ENCODE measurements at places on chromosomes 2 and 18. TPM values are rescaled to one million over a fixed set of nuclear protein-coding genes. Genes with fewer than 3 reads are reported as not detected.

DNA sequence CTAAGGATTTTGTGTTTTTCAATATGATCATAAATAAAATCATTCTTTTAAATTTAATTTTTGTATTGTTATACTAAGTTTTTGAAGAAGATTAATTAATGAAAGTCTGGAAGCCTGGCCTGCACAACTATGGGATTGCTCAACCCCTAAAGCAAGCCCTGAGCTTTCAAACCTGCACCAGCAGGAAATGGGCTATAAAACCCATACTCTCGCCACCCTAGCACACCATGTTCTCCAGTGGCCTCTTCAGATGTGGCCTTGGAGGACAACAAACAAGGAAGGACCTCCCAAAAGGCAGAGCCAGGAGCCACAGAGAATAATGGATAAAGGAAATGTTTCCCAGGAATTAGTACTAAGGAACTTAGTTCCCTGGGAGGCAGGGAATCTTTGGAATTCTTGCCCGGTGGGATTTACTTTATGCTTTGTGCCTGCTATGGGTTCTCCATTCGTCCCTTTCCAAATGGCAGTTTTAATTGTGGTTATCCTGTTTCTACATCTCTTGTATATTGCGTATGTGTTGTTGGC lies 212.5 kb downstream of the ZFP36L2 start:
- no peak for DNase-seq
- no peak overlapping the region for H3K27ac ChIP-seq
- no peaks in the 10 kb centered on the region for H3K36me3 ChIP-seq
- peaks cover 14% of the 10 kb centered on the region for H3K4me1 ChIP-seq
- no peaks in the 10 kb centered on the region for H3K27me3 ChIP-seq

DNA sequence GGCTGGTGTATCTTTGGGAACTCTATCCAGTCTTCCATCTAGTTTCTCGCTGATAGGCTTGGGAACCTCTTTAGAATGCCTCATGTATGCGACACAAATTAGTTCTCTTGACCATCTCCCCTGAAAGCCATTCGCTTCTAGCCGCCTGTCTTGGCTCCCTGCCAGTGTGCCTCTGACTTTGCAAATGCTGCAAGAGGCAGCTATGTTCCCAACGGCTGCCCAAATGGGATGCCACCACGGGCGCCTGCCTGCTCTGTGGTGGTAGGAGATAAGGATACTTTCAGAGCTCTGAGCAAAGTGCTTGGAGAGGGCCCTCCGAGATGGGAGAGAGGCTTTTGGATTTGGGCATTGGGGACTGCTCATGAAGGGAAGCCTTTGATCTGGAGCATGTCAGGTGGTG lies 77.7 kb upstream of the IGFBP5 start:
- DNase-seq = peak; percentile 88
- no peaks in the 10 kb centered on the region for H3K36me3 ChIP-seq
- no peak overlapping the region for H3K27ac ChIP-seq

DNA sequence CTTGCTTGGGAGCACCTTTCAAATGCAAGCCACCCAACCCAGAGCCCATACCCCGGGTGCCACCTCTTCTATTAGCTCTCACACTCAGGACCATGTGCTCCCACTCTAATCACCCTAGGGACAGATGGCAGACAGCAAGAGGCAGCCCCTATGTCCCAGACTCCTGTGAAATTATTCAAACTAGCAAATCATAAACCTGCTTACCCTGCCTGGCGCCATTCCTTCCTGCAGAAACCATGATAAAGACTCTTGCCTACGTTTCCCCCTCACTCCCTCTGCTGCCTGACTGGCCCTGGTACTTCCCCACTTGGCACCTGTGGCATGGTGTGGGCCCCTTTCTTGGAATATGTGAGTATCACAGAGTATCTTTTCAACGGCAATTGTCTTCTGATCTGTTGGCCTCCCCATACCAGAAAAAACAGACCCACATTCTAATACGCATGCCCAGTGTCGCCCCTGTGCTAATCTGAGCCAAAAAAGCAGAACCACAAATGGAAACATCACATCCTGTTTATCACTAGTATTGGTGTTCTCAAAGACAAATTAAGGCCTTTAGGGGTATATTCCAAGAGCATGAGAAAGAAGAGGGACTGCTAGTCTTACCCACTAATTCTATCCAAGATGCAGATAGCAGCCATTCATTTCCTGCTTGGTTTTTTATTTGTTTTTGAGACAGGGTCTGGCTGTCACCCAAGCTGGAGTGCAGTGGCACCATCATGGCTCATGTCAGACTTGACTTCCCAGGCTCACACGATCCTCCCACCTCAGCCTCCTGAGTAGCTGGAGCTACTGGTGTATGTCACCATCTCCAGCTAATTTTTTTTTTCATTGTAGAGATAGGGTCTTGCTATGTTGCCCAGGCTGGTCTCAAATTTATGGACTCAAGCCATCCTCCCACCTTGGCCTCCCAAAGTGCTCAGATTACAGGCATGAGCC lies 44.1 kb upstream of the TTC39C start:
- no peak overlapping the region for H3K4me3 ChIP-seq
- H3K36me3 ChIP-seq = no peaks in the 10 kb centered on the region
- DNase-seq = no peak
- H3K4me1 ChIP-seq = peaks cover 4% of the 10 kb centered on the region
- H3K27me3 ChIP-seq = no peaks in the 10 kb centered on the region

- no peaks in the 10 kb centered on the region for H3K36me3 ChIP-seq
- H3K27me3 ChIP-seq = no peaks in the 10 kb centered on the region
- DNase-seq = no peak
- no peaks in the 10 kb centered on the region for H3K4me1 ChIP-seq
- H3K4me3 ChIP-seq = no peak overlapping the region
- no peak overlapping the region for H3K27ac ChIP-seq
These were observed 127.8 kb downstream of the CERS6 start for GRCh38 chr2:168583710-168584521.

Gene KLHL41
- polyA plus RNA-seq = 0.28 TPM

- DNase-seq = no peak
- no peak overlapping the region for H3K27ac ChIP-seq
- H3K27me3 ChIP-seq = no peaks in the 10 kb centered on the region
- H3K4me3 ChIP-seq = no peak overlapping the region
- peaks cover 20% of the 10 kb centered on the region for H3K4me1 ChIP-seq
These were observed 19.9 kb downstream of the SLC38A11 start for GRCh38 chr2:164935118-164936101.

- no peak for DNase-seq
- H3K27me3 ChIP-seq = no peaks in the 10 kb centered on the region
- H3K36me3 ChIP-seq = no peaks in the 10 kb centered on the region
These were observed 7.8 kb downstream of the COLEC11 start for GRCh38 chr2:3602553-3603339.

Gene AMER3
- not detected for polyA plus RNA-seq

DNA sequence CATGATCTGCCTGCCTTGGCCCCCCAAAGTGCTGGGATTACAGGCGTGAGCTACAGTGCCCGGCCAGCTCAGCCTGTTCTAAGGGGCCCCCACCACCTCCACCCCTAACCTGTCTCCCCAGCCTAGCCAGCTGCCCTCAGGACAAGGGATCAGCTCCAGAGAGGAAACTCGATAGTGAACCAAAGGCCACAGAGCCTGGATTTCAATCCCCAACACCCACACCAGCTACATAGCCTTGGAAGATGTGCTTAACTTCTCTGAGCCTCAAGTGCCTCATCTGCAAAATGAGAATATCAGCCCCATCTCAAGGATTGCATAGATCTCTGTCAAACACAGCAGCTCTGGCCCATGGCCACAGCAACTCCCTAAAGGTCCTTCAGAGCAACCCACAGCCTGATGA lies 32.0 kb downstream of the BIN1 start:
- peaks cover 3% of the 10 kb centered on the region for H3K4me1 ChIP-seq
- DNase-seq = no peak
- H3K4me3 ChIP-seq = no peak overlapping the region
- H3K27ac ChIP-seq = no peak overlapping the region
- no peaks in the 10 kb centered on the region for H3K36me3 ChIP-seq
- H3K27me3 ChIP-seq = no peaks in the 10 kb centered on the region

GRCh38 chr18:5975111-5976002 lies 80.0 kb upstream of the TMEM200C start:
- H3K36me3 ChIP-seq = no peaks in the 10 kb centered on the region
- DNase-seq = no peak
- H3K27me3 ChIP-seq = no peaks in the 10 kb centered on the region
- no peaks in the 10 kb centered on the region for H3K4me1 ChIP-seq

All from liver (tissue), 10 donors.